A549 treated with dexamethasone at 1 μM for 4 hours (cell line): ENCODE measurements at places on chromosomes 3 and 15. TPM values are rescaled to one million over a fixed set of nuclear protein-coding genes. Genes with fewer than 3 reads are reported as not detected.

The NCEH1 gene
- 29.9 to 39.2 TPM (median 37.0 TPM) in 5 replicates for total RNA-seq

The PTX3 gene
- 0.91 to 1.2 TPM (median 1.0 TPM) in 5 replicates for total RNA-seq

The AP3B2 gene
- total RNA-seq = 0.77 to 0.89 TPM (median 0.80 TPM) in 5 replicates

The EXD1 gene
- 0.35 TPM in 1 of 5 replicates, not detected in the others for total RNA-seq

The KCNAB1 gene
- not detected in 5 replicates for total RNA-seq

The ACKR2 gene
- 0.04 to 0.11 TPM (median 0.05 TPM) in 5 replicates for total RNA-seq

The GHSR gene
- not detected in 5 replicates for total RNA-seq

The BMF gene
- 1.5 to 2.4 TPM (median 1.9 TPM) in 5 replicates for total RNA-seq

The PXK gene
- 3.8 to 6.5 TPM (median 5.9 TPM) in 5 replicates for total RNA-seq
